Cerebellar cortex (tissue), 1 donor: ENCODE measurements at places on chromosomes 1 and 21.

DNA sequence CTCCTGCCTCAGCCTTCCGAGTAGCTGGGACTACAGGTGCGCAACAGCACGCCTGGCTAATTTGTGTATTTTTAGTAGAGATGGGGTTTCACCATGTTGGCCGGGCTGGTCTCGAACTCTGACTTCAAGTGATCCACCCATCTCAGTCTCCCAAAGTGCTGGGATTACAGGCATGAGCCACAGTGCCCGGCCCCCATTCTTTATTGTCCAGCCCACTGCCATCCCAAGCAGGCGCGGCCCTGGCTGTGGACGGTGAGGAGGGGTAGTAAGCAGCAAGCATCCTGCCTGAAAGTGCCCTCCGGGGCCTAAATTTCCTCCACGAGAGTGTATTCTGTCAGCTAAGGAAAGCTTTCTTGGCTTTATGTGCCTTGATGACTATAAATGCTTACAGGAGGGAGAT is 113.2 kb upstream of the CSF3R start:
- DNase-seq: no peak

DNA sequence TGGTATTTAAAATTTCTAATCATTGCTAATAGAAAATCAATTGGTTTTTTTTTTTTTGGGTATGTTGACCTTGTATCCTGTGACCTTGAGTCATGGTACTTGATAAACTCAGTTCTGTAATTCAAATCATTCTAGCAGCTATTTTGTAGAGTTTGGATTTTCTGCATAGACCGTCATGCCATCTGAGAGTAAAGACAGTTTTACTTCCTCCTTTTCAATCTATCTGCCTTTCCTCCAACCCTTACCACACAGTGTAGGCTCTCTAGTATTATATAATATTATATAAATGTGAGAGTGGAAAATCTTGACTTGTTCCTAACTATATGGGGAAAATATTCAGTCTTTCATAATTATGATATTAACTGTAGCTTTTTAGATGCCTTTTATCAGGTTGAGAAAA is 7.0 kb downstream of the TDRD5 start:
- DNase-seq: no peak

- DNase-seq: peak; percentile 41
Observed at GRCh38 chr1:213993929-213994328, 6.2 kb downstream of the PROX1 start.

DNA sequence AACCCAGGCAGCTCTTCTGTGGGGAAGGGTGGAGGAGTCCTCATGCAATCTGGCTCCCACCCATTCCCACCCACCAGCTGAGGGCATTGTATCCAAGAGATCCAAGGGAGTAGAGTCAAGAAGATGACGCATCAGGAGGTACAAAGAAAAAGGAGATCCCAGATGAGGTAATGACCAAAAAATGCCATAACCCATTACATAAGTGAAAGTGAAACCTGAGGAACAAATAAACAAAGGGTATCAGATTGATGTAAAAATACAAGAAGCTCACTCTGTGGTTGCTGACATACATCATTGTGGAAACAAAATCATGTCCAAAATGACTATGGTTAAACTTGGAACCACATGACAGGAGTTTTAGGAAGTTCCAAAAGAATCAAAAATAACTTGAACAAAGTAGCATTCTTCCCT is 42.5 kb downstream of the CCN1 start:
- DNase-seq: no peak

DNA sequence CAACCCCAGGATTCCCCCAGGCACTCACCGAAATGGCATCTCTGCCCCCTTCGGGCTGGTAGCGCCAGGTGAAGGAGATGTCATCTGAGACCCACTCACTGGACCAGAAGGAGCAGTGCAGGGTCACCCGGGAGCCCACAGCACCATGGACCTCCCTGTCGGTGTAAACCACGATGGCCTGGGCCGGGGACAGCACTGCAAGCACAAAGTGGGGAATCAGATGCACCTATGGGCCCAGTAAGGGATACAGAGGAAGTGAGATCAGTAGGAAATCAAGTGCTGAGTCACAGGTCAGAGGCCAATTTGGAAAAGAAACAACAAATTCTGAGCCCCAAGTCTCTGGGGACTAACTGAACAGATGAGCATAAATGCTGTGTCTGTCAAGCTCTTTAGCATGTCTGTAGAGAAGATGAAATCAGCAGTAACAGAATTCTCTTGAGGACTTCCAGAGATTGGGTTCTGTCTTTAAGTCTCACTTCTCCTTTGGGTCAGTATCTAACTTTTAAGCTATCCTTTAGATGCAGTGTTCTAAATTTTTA is 2.5 kb downstream of the MPZ start:
- peak; percentile 8 for DNase-seq

DNA sequence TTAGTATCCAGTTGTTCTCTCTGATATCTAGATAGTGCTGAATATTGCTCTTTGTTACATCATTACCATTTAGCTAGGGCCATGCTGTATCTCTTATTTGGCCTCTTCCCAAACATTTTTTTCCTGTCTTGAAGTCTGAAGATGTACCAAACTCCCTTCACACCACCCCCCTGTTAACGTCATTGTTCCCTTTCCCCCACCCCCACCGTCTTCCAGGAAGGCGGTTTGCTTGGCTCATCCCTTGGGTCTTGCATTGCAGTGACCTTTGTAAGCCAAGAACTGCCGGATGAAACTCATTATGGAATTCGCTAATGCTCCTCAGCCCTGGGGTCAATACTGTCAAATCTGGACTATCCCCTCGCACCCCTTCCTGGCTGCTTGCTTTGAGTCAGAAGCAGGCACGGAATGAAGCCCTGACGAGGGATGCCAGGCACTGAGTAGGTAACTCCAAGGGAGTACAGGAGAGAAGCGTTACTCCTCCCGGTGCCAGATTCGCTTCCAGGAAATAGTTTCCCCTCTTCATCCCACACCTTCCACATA is 283.1 kb downstream of the TM2D1 start:
- DNase-seq: no peak

DNA sequence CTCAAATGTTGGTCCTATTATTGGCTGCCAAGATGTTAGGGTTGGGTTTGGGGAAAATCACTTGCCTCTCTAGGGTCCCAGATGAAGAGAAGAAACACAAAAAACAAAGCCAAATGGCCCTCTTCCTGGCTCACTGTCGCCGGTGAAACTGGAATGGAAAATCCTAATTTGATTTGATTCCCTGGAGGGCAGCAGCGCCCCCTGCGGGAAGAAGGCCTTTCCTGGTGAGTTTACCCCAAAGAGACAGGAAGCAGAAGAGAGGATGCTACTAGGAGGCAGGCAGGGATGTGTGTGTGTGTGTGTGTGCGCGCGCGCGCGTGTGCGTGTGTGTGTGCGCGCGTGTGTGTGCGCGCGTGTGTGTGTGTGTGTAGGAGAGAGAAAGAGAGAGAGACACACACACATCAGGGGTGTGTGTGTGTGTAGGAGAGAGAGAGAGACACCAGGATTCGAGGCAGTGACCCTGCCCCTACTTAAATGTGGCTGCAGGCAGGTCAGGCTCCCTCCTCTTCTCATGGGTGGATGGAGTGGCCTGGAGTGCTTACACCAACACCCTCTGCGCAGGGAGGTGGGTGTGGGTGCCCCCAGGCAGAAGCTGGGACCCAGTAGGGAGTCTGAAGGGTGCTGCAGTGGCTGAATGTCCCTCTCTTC is 3.1 kb upstream of the SELENON start:
- DNase-seq: peak; percentile 83

- DNase-seq: no peak
Observed at GRCh38 chr1:237183963-237184540, 142.1 kb downstream of the RYR2 start.

- no peak for DNase-seq
Observed at GRCh38 chr1:117925981-117926380, 3.4 kb downstream of the GDAP2 start.

- DNase-seq: no peak
Observed at GRCh38 chr1:232621050-232621449, 8.9 kb downstream of the SIPA1L2 start.

DNA sequence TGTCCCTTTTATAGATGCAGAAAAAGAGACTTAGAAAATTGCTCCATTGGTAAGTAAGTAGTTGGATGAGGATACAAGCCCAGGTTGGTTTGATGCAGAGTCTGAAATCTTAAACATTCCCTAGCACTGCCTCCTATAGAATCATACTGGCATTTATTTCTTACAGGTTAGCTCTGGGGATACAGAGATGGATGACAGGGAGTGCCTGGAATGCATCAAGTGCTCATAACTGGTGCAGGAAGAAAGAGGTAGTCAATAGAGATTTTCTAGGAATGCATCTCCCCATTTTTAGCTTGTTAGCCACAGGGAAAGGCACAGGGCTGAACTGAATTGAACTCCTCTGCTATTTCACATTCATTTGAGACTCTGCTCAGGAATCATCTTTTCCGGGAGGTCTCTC is 269.0 kb upstream of the USP24 start:
- no peak for DNase-seq

GRCh38 chr1:41720861-41721410 is 197.8 kb downstream of the HIVEP3 start:
- no peak for DNase-seq

DNA sequence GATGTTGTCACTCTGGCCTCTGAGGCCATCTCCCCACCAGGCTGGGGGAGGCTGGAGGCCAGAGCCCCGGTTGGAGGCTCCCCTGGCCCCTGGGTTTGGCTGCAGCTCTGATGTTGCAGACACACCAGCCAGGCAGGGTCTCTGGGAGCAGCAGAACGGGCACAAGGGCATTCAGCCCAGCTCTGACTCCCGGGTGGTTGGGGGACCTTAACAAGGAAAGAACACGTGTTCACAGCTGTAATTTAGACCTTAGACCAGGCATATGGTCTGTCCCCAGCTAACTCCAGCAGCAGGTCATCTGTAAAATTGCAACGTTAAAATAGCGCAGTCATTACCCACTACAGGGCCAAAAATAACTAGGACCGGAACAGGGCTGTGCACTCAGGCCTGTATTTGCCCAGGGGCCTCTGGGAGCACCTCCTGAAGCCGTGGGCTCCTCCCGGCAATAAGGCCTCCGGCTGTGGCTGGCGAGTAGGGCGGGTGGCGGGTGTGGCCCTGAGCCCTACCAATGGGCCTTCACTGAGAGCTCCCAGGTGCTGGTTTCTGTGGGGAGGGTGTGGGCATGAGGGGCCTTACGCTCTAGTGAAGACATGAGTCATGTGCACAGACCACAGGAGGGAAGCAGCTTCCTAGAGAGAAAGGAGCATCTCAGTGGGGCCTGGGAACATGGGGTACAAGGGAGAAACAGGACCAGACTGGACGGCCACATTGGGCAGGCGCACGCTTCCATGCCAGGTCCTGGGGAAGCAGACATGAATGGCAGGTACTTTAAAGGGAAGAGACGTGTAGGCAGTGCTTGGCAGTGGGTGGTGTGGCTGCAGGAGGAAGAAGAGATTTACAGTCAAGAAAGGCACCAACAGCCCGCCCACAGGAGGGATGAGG is 6.1 kb downstream of the LDLRAP1 start:
- no peak for DNase-seq

DNA sequence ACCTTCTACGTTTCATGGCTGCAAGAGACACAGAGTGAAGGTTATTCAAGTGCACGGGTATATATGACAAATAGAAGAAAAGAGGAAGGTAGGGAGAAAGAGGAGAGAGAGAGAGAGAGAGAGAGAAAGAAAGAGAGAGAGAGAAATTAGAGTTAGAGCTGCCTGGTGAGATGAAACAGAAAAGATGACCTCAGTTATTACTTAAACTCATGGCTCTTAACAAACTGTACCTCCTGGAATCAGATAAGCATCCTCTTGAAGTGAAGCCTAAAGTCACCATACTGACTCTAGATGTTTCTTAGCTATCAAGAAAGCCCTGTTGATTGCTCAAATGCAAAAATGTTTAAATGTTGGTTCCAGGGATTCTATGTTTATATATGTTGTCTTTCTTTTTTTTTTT is 597.7 kb upstream of the ZP4 start:
- no peak for DNase-seq

DNA sequence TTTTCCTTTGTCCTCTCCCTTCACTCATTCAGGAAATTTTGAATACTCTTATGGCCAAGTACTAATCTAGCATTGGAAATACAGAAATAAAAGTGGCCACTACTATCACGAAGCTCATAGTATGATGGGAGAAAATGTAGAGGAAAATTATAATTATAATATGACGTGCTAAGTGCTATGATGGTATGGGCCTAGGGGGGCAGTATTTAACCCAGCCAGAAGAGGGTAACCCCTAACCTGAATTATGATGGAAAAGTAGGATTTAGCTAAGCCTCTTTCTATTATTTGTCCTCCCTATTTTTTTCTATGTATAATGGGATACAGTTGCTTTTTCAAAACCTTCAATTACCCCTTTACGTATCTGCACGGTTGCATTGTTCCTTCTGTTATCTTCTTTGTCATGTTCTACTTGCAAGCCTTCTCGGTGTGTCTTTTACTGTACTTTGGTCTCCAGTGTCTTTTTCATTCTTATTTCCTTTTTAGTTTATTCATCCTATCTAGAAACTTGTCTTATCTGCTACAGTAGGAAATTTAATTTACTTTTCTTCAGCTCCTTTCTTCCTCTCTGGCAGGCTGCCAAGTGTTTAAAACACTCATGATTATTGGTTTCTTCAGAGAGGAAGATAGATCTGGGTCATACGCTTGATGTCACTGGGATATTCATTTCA is 88.8 kb upstream of the GPR52 start:
- no peak for DNase-seq

DNA sequence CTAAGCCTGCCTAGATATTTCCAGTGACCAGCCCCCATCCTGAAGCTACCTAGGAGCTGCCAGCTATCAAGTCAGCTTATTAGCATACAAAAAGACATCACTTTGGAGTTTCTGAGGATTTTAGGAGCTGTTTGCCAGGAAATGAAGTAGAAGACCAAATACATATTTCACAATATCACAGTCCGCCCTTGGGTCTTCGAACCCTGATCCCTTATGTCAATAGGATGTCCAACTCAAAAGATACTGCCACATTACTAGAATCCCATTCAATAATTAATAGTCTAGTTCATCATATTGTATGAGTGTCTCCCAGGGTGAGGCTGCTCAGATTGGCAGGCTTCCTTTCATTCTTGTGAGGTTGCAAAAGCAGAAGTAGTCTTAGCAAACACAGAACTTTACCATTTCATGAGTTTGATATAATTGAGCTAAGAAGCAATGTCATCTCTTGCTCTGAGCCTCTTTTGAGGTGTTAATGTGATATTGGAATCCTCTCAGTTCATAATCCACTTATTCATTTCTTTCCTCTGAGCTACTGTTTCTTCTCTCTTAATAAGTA is 13.6 kb downstream of the IPO9 start:
- no peak for DNase-seq

GRCh38 chr1:109717729-109718128 is 5.7 kb downstream of the GSTM5 start:
- DNase-seq: no peak

GRCh38 chr1:36844917-36845316 is 189.4 kb downstream of the GRIK3 start:
- no peak for DNase-seq

- DNase-seq: no peak
Observed at GRCh38 chr1:30768830-30769718, 11.5 kb upstream of the LAPTM5 start.

- no peak for DNase-seq
Observed at GRCh38 chr1:116540088-116540487, 30.7 kb downstream of the CD58 start.
